Suppressor macrophage (primary cell): ENCODE measurements at places on chromosomes 4 and X.

DNA sequence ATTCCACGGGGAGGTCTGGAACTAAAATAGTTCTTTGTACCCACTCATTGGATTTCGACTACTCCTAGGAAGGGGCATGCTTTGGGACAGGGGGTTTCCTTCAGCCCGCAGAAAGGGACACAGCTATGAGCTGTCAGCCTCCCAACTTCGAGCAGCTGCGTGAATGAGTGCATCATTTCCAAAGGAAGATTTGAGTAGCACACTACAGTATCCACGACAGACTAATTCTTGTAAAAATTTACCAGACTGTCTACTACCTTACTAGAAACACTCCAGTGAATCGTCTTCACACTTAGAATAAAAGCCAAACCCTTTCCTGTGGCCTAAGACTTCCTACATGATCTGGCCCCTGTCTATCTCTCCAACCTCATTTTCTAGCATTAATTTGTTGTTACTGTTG is 101.9 kb downstream of the MAOA start:
- DNase-seq: no peak

DNA sequence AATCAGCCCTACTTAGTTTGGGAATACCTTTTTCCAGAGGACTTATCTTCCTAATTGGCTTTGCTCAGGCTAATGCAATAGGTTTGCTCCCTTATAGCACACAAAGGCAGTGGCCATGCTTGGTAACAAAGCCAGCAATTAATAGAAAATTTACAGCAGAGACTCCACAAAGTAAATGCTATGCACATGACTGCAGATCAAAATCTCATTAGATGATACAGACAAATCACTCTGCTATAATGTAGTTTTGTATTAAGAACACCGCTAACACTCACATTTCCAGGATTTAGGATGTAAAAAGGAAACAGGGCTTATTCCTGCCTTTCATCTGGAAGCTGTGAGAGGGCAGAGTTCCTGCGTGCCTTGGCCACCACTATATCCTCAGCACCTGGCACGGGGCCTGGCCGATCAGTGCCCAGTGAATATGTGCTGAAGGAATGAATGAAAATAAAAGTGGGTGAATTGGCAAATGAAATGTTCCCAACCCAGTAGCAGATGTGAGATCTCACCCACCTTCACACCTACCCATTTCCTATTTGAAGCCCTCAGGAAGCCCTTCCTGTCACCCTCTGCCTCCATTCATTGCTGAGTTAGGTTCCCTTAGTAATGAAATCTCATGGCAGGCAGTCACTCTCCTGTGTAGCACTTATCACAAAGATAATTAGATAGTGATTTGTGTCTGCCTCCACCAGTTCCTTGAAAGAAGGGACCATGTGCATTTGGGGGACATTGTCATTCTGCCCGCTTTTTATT is 5.1 kb downstream of the SEPTIN6 start:
- DNase-seq: no peak

DNA sequence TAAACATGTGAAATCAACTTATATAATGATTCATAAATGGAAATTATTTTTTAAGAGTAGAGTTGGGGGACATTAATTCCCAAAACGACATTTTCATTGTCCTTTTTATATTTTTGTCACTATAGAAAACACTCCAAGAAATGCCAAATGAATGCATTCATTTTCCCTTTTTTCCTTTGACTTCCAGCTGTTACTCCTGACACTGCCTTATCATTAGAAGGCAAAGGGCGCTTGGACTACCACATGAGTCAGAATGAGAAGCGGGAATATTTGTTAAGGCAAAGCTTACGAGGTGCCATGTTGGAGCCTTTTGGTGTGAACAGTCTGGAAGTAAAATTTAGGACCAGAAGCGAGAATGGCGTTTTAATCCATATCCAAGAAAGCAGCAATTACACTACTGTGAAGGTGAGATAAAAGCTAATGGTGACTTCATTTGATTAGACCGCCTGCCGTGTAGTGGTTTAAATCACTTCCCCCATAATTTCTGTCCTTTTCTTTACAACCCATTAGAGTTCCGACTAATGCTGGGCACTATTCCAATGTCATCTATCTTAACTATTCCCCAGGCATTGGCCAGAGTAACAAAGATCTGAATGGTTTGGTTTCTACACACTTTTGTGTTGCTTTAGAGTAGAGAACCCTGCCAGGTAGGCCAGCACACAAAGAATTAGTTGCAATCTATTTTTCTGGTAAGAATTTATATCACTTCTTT is 166.7 kb downstream of the FAT4 start:
- DNase-seq: no peak

DNA sequence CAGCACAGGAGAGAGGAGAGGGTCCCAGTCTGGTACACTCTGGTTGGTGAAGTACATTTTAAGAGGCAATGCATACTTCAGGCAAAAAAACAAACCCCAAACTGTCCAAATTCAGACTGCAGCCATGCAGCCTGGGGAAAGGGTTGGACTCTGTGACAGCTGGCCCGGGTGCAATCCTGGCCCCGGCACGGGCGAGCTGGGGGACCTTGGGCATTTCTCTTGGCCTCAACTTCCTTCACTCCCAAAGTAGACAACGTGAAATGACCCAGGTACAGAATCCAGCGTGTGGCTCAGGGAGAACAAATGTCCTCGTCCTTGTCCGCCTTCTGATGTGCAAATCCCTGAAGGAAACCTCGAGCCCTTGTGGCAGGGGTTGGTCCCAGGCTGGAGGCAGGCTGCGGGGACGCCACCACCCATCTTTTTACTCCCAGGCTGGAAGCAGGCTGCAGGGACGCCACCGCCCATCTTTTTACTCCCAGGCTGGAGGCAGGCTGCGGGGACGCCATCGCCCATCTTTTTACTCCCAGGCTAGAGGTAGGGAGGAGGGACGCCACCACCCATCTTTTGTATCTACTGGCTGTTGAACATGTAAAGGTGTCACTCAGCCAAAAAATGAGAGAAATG is 62.3 kb downstream of the ACOX3 start:
- DNase-seq: no peak

DNA sequence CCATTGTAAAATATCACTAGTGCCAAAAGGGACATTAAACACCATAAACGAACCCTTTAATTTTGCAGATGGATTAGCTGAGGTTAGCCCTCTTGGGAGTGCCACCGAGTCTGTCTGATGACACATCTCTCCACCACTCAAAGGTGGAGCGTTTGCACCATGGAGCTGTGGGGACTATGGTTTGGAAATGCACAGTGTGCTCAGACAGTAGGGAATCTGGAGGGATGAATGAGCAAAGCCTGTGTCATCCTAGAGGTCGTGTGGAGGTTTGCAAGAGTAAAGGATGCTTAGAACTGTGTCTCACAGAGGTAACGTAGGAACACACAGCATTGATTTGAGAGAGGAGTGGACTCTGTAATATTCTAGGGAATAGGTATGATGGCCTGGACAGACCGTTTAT is 93.7 kb downstream of the CLNK start:
- DNase-seq: no peak

- peak; percentile 32 for DNase-seq
Measured at GRCh38 chr4:86910820-86911684, 18.8 kb upstream of the C4orf36 start.

DNA sequence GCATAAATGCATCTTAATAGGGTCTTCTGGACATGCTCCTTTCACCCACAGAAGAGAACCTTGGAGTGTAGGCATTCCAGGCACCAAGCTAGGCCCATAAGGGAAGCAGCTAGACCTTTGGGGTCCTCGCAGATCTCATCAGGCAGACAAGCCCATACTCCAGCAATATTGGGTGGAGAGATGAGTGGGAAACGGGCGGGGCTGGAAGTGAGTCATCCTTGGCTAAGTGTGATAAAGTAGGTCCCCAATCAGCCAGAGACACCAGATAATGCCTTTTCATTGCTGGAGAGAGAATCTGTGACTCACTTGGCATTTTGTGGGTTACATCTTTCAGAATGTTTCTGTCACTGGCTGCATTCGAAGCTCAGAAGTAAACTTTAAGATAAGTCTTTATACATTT is 133.3 kb upstream of the MBNL3 start:
- DNase-seq: peak; percentile 3

GRCh38 chr4:26020083-26020668 is 106.2 kb downstream of the SMIM20 start:
- DNase-seq: peak; percentile 89

- peak; percentile 1 for DNase-seq
Measured at GRCh38 chrX:70087857-70088630, 25.8 kb downstream of the OTUD6A start.

GRCh38 chr4:119643306-119644042 is 14.9 kb upstream of the PDE5A start:
- DNase-seq: no peak
